ENCODE measurements at places on chromosomes 7 and 10.

GRCh38 chr10:17923728-17924127, 28.0 kb upstream of the SLC39A12 start:
- DNase-seq: no peak

DNA sequence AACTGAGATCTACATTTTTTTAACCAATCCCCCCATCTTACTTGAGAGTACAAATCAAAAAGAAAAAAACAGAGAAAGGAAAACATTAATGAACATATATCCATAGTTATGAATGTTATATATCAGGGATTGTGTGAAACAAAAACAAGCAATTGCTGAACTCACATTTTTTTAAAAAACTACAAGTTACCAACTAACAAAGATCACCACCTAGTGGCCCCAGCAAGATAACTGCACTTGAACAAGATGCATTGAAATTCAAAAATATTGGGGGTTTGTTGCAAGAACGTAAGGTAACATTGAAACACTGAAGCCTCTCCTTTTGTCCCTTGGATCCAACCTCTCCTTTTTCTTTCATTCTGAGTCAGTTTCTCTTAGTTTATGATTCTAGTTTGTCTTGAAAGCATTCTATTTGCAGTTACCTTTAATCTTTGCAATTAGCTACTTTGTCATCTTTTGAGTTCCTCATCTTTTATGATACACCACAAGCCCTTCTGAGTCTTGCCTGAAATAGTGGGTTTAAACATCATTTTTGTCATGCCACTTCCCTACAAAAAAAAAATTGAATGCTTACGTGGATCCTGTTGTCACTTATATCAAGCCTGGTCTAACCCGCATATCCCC, 87.3 kb upstream of the TES start:
- no peak for DNase-seq

- DNase-seq: no peak
These were observed 253.3 kb downstream of the SEMA3A start for GRCh38 chr7:83941300-83941699.

GRCh38 chr10:79585870-79586527, 24.7 kb upstream of the SFTPA1 start:
- no peak for DNase-seq

DNA sequence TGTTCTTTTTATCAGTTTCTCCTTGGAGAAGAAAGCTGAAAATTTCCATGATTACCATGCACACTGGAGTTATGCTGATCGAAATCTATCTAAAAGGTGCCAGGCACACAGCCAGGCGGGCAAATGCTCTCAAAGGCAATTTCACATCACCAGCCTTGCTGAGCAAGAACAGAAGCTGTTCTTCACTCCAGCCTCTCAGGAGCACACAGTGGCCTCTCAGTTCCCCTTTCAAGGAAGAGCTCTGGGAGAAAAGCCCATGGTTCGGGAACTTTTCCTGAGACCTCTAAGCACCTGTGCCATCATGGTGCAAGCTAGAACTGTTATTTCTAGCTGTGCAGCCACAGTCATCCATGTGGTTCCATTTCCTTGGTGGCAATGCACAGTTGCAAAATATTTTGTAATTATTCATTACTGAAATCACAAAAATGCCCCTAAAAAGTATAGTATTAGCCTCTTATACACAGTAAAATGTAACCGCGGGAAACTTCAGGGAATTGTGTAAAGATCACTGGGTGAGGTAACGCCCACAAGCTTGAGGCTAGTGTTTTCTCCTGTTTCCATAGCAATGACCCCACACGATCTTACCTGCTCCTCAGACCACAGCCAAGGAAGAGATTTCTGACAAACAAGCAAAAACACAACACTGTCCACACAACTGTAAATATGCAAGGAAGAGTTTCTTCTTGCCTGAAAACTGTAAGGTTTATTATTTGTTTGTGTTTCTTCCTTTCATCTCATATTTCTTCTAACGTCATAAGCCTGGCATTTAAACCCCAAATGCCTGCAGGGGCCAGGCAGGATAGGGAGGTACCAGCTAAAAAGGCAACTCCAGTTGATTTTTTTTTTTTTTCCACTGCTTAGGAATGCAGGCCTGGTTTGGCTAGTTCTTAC, 121.2 kb downstream of the FAM107B start:
- peak; percentile 35 for DNase-seq

DNA sequence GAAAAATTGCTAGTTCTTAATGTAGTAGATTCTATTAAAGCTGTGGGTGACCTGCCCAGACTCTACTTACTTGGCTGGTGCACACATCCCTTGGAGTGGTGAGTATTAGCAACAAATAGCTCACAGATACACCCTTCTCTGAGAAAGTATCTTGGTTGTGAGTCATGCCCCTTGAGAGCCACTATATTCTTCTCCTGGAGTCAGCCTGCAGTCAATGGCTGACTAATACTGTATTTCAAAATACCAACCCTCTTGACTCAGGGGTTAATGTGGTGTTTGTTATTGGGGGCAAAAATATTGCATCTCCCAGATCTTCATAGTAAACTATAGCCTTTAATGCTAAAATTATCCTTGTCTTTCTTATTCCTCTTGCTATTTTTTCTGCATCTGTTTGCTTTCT, 354.9 kb downstream of the BMPER start:
- peak; percentile 13 for DNase-seq

GRCh38 chr7:127816354-127817190, 164.6 kb downstream of the SND1 start:
- DNase-seq: no peak

GRCh38 chr7:12256090-12256489, 45.0 kb downstream of the TMEM106B start:
- DNase-seq: no peak

DNA sequence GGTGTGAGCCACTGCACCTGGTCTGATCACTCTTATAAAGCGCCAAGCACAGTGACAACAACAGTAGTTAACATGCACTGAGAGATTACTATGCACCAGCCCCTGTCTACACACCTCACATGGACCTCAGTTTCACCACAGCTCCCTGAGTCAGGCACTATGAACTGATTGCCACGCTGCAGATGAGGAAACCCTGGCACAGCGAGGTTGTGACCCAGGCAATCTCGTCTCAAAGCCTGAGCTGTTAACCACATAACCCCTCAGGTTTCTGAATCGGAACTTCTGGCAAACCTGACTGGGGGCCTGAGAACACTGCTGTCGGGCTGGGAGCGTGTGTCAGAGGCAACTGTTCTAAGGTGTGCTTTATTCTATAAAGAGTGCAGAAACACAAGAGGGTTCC, 150.8 kb downstream of the RNF216 start:
- DNase-seq: no peak

DNA sequence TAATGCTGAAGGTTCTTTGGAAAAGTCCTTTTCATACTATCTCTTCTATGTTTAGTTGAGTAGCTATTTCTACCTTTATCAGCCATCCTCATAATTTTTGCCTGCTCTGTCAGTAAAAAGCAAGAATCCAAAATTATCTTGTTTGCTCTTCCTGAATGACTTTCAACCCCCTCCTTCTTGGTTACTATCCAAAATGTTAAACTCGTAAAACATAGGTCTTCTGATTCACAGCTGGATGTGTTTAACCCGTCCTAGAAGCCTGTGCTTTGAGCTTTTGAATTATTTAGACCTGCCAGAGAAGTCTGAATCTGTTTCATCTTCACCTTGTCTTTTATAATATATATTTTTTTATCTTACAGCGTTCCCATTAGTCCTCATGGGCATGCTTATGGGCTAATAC, 136.4 kb upstream of the MDFIC start:
- DNase-seq: no peak

- no peak for DNase-seq
These were observed 594.9 kb downstream of the LRMDA start for GRCh38 chr10:76026176-76026771.

- DNase-seq: no peak
These were observed 643.0 kb downstream of the SUGCT start for GRCh38 chr7:40777730-40778312.

GRCh38 chr10:86400705-86401587, 34.4 kb upstream of the GRID1 start:
- DNase-seq: no peak

DNA sequence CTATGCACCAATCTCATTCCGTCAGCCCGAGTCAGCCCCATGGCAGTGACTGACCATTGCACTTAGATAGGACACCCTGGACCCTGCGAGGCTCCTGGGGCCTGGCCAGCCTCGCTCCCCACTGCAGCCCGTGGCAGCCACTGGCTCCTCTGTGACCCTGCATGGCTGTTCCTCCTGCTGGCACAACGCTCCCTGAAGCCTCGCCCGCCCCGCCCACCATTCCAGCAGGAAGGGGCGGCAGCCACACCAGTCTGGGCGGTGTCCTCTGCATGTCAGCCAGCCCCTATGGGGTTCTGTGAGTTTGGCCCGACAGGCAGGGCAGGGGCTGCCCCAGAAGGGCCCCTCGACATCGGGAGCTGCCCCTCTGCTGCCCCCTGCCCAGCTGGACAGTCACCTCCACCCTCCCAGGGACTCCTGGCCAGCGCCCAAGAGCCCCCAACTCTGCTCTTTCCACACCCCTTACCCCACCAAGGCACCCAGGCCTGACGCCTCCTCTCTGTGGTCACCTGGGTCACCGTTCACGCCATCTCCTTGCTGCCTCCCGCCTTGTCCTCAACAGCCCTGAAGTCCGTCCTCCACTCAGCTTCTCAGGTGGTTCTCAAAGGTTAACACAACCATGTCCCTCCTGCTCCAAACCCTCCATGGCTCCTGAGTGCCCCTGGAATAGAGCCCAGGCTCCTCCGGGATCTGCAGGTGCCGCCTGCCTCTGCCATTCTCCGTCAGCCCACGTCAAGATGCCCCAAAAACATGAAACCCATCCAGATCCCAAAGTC, 103.5 kb downstream of the MICALL2 start:
- no peak for DNase-seq

DNA sequence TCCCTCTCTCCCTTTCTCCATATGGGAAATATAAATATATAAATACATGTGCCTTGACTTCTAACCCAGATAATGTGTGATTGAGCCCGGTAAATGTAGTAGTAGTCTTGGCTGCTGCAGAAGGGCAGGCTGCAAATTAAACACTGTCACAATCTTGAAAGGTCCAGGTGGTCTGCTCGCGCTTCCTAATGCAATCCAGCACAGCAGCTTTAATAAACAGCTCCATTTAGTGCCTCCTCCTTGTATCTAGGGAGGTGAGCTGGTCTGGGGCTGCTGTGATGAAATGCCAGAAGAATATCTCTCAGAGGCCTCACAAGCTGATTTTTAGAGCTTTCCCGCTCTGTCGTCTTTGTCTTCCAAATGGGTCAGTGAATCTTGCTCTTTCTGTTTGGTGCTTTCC, 782 bp downstream of the POU6F2 start:
- DNase-seq: no peak

GRCh38 chr7:74043523-74043951, 15.6 kb downstream of the ELN start:
- DNase-seq: no peak

DNA sequence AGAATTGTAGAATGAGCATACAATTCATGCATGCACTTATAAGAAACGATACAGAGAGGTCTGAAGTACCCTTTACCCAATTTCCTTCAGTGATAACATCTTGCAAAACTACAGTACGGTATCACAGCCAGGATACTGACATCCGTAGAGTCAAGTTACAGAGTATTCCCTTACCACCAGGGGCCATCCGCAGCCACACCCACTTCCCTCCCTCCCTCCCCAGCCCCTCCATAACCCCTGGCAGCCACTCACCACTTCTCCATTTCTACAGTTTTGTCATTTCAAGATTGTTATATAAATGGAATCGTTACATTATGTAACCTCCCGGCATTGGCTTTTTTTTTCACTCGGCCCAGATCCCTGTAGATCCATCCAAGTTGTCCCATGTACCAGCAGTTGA, 113.6 kb upstream of the RET start:
- no peak for DNase-seq

DNA sequence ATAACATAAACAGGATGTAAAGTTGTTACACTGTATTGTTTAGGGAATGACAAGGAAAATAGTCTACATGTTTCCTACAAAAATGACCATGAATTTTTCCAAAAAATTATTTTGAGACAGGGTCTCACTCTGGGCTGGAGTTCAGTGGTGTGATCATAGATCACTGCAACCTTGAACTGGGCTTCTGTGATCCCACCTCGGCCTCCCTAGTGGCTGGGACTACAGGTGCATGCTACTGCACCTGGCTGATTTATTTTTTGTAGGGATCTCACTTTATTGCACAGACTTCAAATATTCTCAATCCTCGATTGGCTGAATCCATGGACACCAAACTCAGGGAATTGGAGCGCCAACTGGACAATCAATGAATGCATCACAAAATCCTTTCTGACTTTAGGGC, 6.6 kb downstream of the CHCHD2 start:
- DNase-seq: no peak

Measured in GOT3 (cell line).